ENCODE measurements at places on chromosomes 7 and 10. TPM values are rescaled to one million over a fixed set of nuclear protein-coding genes. Genes with fewer than 3 reads are reported as not detected.

Gene AASS
- 14.3 TPM for total RNA-seq

Gene MMRN2
- total RNA-seq, result 46.6 TPM

Gene PLAU
- 34.2 TPM for total RNA-seq

Gene SYT15
- total RNA-seq, result 5.9 TPM

Gene ARHGAP19
- total RNA-seq, result 6.8 TPM

Gene MMD2
- total RNA-seq, result not detected

Gene SAP25
- total RNA-seq, result 2.8 TPM

Gene POT1
- total RNA-seq, result 17.0 TPM

Gene ERVW-1
- total RNA-seq, result not detected

Gene TMEM196
- total RNA-seq, result 3.6 TPM

Gene STK17A
- total RNA-seq, result 32.2 TPM

Gene TMEM229A
- 0.10 TPM for total RNA-seq

Gene ITIH5
- 33.6 TPM for total RNA-seq

Gene TWNK
- 5.6 TPM for total RNA-seq

Gene CDK1
- total RNA-seq, result 1.3 TPM

Gene COL17A1
- 0.48 TPM for total RNA-seq

Gene AKR1B1
- total RNA-seq, result 67.0 TPM

Gene CYP26A1
- not detected for total RNA-seq

Gene GDF2
- total RNA-seq, result not detected

Gene HOXA3
- total RNA-seq, result 7.2 TPM

Gene ANKRD7
- 0.48 TPM for total RNA-seq

Gene TYSND1
- 5.3 TPM for total RNA-seq

Gene GNAT3
- total RNA-seq, result not detected

Gene SAMD9L
- total RNA-seq, result 11.5 TPM

Gene CLRN3
- not detected for total RNA-seq

Gene RAPGEF5
- 61.5 TPM for total RNA-seq

Gene FBXL13
- total RNA-seq, result 1.7 TPM

Gene VPS37D
- 1.2 TPM for total RNA-seq

Gene PRSS2
- 1.9 TPM for total RNA-seq

Gene PRSS37
- total RNA-seq, result not detected

Gene FAM25G
- total RNA-seq, result not detected

Gene IFIT1B
- 1.1 TPM for total RNA-seq

Gene CCDC172
- total RNA-seq, result not detected

Gene TMEM273
- 26.1 TPM for total RNA-seq

Gene ZNF485
- 2.7 TPM for total RNA-seq

Gene ANKRD30A
- not detected for total RNA-seq
